ENCODE measurements at places on chromosomes 6 and 20. TPM values are rescaled to one million over a fixed set of nuclear protein-coding genes. Genes with fewer than 3 reads are reported as not detected.

- H3K4me1 ChIP-seq = peaks cover 7% of the 10 kb centered on the region
- no peak for DNase-seq
- H3K27ac ChIP-seq = no peak overlapping the region
- H3K36me3 ChIP-seq = no peaks in the 10 kb centered on the region
These were observed 29.0 kb downstream of the HDGFL1 start for GRCh38 chr6:22598339-22598738.

DNA sequence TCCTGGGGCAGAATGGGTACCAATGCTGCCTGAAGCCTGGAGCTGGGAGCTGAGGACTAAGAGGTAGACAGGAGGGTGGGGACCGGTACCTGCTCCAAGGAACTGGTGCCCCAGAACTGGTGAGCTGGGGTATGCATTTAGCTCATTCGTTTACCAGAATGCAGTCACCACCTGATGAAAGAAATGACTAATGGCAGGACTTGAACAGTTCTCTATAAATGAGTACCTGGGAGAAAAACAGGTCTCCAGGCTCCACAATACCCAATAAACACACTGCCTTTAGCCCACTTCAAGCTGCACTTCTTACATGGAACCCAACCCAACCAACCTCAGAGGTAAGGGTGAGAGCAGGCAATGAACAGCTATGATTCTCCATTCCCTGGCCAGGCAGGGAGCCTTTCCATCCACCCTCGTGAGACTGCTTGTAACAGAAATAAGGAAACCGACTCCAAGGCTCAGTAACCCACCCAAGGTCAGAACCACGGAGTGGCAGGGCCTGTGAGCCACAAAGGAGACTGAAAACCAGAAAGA, 15.4 kb downstream of the FKBP1A start:
- DNase-seq = no peak
- H3K27me3 ChIP-seq = no peaks in the 10 kb centered on the region
- H3K27ac ChIP-seq = peak overlapping the region; percentile 79
- H3K36me3 ChIP-seq = peaks cover 31% of the 10 kb centered on the region
- H3K4me1 ChIP-seq = peaks cover 40% of the 10 kb centered on the region

DNA sequence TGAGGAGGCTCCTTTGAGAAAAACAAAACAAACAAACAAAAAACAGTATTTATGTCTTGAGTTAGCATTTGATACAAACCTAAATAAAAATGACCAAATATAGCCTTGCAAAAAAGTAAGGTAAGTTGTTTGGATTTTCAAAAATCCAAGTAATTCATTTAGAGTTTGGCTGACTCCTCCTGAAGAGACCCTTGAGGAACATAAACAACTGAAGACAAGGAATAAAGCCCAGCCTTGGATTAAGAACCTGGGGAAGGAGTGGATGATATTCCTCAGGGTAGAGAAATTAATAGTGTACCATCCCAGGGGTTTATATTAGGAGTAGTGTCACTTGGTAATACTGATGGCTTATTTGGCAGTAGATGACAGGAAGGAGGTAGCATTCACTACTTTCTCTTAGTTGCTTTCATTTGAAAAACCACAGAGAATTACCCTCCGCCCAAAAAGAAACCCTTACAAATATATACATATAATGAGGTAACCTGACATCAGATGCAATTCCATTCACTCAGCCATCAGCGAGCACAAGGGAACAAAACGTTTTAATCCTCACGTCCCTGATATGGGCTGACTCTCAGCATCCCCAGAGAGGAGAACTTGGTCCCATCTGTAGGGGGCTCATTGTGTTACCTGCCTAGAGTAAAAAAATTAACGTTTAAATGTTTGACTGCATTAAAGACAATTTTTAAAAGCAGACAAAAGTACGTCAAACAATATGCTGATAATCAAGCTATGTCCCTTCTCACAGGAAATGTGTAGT, 57.0 kb downstream of the SOBP start:
- peaks cover 10% of the 10 kb centered on the region for H3K27me3 ChIP-seq
- no peak overlapping the region for H3K27ac ChIP-seq
- H3K4me3 ChIP-seq = no peak overlapping the region
- DNase-seq = no peak
- H3K4me1 ChIP-seq = no peaks in the 10 kb centered on the region

GRCh38 chr6:69647726-69648125, 149.1 kb downstream of the LMBRD1 start:
- no peaks in the 10 kb centered on the region for H3K36me3 ChIP-seq
- no peaks in the 10 kb centered on the region for H3K4me1 ChIP-seq
- no peak for DNase-seq
- no peaks in the 10 kb centered on the region for H3K27me3 ChIP-seq
- H3K27ac ChIP-seq = no peak overlapping the region

GRCh38 chr6:31961616-31962015, 2.6 kb downstream of the SKIC2 start:
- no peaks in the 10 kb centered on the region for H3K27me3 ChIP-seq
- peaks cover 38% of the 10 kb centered on the region for H3K36me3 ChIP-seq
- DNase-seq = no peak
- no peak overlapping the region for H3K27ac ChIP-seq
- no peak overlapping the region for H3K4me3 ChIP-seq

The TP53RK gene
- polyA plus RNA-seq = 15.9 TPM

All from keratinocyte (primary cell).